ENCODE measurements at places on chromosomes 3 and 15.

DNA sequence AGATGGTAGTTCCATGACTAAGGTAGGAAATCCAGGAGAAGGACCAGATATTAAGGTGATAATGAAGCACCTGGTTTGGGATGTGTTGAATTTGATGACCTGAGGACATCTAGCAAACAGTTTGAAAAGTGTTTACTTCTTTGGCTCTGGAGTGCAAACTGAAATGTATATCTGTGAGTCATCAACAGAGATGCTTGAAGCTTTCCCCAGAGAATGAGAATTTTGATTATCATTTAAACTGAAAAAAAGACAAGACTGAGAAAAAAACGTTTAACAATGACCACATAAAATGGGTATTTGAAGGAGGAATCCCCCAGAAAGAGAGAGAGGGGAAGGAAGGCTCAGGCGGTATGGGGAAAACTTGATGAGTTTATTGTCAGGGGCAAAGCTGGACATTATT, 20.7 kb upstream of the GSK3B start:
- no peak for DNase-seq

DNA sequence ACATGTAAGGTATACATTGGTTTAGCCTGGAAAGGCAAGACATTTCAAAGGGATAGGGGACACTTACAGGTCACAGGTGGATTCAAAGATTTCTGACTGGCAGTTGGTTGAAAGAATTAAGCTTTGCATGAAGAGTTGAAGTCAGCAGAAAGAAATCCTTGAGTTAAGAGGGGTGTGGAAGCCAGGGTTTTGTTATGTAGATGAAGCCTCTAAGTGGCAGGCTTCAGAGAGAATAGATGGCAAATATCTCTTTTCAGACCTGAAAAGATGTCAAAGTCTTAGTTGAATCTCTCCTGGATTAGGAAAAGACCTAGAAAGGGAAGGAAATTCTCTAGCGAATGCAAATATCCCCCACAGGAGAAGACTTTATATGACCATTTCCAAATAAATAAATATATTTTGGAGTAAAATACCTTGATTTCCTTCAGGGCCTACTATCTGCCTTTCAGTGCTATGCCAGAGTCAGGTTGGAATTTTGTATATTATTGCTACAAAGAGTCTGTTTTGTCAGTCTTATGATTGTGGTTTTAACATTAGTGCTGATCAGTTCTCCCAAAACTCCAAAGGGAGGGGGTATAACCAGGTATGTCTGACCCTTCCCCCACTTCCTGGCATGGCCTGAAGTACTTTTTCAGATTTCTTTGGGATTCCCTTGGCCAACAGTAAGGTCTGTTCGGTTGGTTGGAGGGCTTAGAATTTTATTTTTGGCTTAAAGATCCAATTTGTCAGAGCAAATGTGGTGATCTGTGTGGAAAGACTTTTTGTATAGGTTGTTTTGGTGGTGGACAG, 286.4 kb downstream of the LRTM1 start:
- DNase-seq: no peak

DNA sequence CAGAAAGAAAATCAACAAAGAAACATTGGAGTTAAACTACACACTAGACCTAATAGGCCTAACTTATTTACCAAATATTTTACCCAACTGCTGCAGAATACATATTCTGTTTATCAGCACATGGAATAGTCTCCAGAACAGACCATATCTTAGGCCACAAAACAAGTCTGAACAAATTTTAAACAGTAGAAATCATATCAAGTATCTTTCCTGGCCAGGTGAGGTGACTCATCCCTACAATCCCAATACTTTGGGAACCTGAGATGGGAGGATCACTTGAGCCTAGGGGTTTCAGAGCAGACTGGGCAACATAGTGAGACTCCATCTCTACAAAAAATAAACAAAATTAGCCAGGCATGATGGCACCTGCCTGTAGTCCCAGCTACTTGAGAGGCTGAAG, 18.1 kb upstream of the KPNA4 start:
- no peak for DNase-seq

DNA sequence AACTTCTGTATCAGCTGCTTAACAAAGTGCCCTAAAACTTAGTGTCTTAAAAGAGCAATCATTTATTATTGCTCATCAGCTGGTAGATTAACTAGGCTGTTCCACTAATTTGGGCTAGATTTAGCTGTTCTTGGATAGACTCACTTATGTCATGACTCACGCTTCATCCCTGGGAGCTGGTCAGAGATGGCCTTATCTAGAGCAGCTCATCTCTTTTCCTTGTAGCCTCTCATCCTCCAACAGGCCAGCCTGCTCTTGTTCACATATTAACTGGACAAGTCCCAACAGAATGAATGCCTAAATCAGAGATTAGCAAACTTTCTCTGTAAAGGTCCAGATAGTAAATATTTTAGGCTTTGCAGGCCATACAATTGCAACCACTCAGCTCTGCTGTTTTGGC, 66.9 kb upstream of the PLAAT1 start:
- DNase-seq: no peak

- no peak for DNase-seq
Observed at GRCh38 chr15:38307861-38308641, 55.4 kb downstream of the SPRED1 start.

DNA sequence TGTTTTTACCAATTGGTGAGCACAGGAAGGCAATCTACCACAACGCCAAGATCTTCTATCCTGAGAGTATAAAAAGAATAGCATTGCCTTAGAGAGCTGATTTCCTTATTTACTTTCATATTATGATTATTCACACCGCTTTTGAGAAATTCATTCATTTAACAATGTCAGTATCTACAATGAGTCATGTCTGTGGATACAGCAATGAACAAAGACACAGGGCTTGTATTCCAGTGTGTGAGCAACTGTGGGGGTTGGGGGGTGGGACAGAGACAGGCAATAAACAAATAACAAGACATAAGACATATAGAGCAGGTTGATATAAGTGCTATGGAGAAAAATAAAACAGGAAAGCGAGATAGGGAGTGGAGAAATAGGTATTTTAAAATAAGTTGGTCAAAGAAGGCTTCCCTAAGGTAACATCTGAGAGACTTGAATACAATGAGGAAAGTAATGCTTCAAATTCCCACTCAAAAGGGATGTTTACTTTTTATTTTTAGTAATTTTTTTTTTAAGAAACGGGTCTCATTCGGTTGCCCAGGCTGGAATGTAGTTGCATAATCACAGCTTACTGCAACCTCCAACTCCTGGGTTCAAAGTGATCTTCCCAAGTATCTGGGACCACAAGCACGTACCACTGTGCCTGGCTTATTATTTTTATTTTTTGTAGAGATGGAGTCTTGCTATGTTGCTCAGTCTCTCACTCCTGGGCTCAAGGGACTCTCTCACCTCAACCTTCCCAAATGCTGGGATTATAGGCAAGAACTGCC, 45.7 kb downstream of the PGBD4 start:
- DNase-seq: no peak

DNA sequence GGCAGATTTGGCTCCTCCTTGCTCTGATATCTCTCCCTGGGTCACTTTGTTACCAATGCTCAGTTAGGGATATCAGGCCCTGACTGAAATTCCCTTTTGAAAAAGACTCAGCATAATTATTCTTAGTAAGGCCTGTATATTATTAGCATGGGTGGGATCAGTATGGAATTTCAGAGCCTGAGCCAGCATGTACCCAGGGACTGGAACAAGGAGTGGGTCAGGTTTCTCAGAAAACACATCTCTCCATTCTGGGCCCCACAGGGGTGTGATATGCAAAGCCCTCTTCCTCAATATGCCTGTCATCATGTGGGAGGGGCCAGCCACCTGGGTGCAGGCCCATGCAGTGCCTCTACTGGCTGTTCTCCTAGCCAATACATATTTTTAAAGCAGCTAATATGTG, 423.2 kb downstream of the EPHB1 start:
- no peak for DNase-seq
